RKO (cell line): ENCODE measurements at places on chromosomes 2 and 18.

DNA sequence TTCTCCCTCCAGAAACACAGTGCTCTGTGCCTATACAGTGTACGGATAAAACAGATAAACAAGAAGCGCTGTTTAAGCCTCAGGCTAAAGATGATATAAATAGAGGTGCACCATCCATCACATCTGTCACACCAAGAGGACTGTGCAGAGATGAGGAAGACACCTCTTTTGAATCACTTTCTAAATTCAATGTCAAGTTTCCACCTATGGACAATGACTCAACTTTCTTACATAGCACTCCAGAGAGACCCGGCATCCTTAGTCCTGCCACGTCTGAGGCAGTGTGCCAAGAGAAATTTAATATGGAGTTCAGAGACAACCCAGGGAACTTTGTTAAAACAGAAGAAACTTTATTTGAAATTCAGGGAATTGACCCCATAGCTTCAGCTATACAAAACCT, 70.7 kb downstream of the TANK start:
- DNase-seq, result no peak

DNA sequence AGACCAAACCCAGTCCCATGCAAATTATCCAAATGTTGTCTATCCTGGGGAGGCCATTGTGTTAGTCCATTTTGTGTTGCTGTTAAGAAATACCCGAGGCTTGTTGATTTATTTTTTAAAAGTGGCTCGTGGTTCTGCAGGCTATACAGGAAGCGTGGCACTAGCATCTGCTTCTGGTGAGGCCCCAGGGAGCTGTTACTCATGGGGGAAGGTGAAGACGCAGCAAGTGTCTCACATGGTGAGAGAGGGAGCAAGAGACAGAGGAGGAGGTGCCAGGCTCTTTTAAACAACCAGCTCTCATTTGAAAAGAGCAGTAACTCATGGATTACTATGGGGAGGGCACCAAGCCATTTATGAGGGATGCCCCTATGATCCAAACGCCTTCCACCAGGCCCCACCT, 80.3 kb upstream of the ARL4C start:
- no peak for DNase-seq

DNA sequence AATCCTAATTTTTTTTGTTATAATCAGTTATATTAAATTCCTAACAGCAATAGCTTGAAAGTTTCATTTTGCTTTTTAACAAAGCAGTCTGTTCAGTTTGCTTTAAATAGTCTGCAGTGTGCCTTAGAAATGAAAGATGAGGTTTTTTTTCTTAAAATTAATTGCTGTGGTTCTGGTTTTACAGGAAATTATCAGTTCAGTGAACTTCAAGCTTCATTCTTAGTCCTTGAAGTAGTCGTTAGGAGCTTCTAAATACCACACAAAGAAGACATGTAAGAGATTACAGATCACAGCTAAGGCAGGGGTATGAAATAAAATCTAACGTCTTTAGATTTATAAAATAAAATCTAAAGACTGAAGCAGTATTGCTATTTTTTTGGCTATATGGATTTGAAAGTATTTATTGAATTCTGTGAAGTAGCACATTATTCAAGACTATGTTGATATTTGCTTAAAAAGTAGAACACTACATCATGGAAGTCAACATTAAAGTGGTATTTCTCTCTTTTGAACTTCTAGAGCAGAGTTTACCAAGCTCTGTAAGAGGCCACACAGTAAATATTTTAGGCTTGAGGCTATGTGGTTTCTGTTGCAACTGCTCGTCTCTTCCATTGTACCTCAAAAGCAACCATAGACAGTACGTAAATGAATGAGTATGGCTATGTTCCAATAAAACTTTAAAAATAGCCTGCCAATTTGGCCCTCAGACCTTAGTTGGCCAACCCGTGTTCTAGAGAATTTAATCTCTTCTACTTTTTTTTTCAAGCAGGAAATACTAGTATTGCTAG, 81.5 kb upstream of the STON1 start:
- no peak for DNase-seq

DNA sequence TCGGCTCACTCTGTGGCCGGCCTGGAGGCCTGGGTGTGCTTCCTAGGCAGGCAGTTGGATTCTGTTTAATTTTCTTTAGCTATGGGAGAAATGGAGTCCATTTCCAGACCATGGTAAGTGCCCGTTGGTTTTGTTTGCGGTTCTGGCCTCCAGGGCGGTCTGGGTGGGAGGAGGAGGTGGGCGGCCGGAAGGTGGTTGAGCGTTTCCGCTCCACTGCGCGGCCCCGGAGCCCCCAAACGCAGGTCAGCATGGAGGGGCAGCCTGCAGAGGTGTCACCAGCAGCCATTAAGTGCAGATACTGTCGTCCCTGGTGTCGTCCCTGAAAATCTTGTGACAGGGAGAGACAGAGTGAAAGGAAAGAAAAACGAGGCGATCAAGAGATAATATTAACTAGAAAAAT, 303.9 kb downstream of the GBX2 start:
- no peak for DNase-seq

- peak; percentile 2 for DNase-seq
These were observed 17.6 kb downstream of the AFF3 start for GRCh38 chr2:100124761-100125160.

DNA sequence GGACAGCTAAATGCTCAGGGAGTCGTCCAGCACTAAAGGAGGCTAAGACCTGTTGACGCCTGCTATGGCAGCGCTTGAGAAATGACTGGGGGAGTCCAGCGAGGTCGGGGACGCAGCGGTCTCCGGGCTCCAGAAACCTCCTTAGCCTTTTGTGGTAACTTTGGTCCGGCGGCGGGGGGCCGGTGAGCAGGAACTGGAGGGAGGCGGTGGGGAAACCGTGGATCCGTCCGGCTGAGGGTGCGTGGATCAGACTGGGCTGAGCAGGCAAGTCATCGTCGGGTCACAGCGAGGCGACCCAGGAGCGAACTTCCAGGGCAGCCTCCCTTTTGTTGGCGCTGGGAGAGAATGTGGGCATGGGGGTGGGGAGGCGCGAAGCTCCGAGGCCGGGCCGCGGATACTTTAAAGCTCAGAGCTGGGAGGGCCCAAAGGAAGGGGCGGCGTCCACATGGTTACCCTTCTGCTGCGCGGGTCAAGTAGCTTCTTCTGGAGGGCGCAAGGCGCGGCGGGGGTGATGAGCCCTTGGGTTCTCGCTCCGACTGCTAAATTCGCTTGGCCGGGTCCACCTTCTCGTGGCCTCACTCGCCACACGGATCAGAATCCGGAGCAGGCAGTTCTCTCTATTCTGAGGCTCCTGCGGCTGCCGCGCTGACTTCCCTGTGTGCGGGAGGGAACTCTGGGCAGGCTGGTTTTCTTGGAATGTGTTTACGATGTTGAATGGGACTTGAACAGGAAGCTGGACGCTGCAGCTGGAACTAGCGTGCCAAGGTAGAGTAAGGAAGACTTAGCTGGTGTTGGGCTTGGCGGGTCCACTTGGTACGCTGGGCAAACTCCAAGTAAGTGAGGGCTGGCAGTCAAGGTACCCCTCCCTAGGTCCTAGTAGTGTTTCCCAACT, 920 bp downstream of the GULP1 start:
- DNase-seq, result peak; percentile 91

DNA sequence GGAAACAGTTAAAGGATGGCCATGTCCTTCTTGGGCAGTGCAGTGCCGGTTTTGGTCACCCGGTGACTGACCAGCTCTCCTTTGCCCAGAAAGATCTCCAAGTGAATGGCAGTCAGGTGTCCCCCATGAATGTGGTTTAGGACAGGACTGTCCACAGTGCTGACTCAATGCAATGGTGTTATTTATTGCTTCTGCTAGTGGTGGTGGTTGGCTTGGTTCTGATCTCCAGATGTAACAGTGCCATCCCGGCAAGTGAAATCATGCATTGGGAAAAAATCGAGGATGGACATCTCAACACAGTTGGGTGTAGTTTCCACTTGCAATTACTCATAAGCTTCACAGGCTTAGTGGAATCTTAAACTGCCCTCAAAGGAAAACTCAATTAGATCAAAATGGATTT, 81.9 kb downstream of the TGOLN2 start:
- no peak for DNase-seq

GRCh38 chr2:215293879-215294278, 18.0 kb upstream of the ATIC start:
- DNase-seq, result no peak

GRCh38 chr2:148259674-148260073, 238.8 kb downstream of the MBD5 start:
- peak; percentile 23 for DNase-seq

GRCh38 chr18:71583252-71583651, 960.9 kb downstream of the CBLN2 start:
- DNase-seq, result no peak

- DNase-seq, result no peak
These were observed 255.7 kb downstream of the DSEL start for GRCh38 chr18:67260841-67261240.

- no peak for DNase-seq
These were observed 173.3 kb upstream of the SPRED2 start for GRCh38 chr2:65605743-65606058.

GRCh38 chr2:12510070-12510469, 206.7 kb upstream of the TRIB2 start:
- no peak for DNase-seq

DNA sequence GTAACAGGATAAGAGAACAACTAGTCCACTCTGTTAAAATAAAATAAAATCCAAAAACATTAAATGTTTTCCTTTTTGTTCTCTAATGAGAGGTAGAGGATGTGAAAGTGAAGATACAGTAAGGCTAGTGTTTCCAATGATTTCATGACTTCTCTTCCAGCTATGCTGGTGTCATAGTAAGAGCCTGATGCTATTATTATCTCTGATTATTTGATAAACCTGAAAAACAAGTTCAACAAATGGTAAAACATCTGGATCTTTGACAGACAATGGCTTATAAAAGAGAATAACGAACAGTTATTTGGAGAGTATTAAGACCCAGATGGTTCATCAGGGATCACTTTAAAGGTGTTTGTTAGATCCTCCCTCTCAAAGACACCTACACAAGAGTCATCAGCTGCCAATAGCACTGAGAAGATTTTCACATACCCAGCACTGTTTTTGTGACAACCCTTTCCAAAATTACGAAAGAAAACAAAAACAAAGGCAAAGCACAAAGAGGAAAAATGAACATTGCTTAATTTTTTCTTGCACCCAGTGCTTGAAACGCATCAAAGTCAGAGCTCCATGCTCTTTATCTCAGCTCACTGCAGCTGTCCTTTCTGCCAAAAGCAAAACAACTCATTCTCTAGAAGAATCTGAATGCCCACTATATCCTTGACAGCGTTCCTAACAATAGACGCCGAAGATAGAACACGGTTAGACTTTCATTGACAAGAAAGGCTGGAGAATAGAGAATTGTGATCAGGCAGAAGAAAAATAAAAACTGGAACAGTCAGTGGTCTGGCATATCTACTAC, 168.6 kb downstream of the SLC8A1 start:
- DNase-seq, result no peak

GRCh38 chr2:148524519-148524919, 120.0 kb upstream of the EPC2 start:
- DNase-seq, result no peak

GRCh38 chr2:230090967-230091366, 22.2 kb upstream of the SLC16A14 start:
- no peak for DNase-seq

DNA sequence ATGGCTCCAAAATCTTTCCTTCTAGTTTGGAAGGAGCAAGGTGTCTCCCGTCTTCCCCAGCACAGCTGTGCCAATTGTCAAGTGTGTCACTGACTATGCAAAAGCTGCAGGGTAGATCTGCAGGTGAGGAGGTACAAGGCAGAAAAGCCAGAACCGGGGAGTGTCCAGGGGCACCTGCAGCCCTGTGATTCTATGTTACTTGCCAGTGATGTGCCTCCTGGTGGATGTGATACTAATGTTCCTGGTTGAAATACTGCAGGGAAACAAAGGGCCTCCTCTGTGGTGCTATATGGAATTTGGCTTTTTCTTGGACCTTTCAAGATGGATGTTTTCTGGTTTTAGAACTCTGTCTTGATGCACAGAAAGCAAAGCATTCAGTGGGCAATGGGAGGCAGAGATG, 80.3 kb downstream of the ST6GAL2 start:
- no peak for DNase-seq

- DNase-seq, result peak; percentile 42
These were observed 105.7 kb upstream of the GAREM1 start for GRCh38 chr18:32576296-32576916.

- DNase-seq, result no peak
These were observed 236.8 kb upstream of the TNP1 start for GRCh38 chr2:217096474-217097225.

DNA sequence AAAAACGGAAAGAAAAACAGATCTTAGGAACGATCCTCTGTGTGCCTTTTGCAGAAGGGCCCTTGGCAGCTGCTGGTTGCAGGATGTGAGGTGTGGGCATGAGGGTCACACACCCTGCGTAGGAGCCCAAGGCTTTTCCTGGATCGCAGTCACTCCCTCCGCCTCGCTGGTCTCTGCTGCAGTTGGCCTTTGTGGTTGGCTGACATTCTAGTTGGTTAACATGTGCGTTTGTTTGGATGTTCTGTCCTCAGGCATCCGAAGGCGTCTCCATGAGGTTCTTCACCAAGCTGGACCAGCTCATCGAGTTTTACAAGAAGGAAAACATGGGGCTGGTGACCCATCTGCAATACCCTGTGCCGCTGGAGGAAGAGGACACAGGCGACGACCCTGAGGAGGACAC, 61.7 kb downstream of the INPP5D start:
- no peak for DNase-seq

DNA sequence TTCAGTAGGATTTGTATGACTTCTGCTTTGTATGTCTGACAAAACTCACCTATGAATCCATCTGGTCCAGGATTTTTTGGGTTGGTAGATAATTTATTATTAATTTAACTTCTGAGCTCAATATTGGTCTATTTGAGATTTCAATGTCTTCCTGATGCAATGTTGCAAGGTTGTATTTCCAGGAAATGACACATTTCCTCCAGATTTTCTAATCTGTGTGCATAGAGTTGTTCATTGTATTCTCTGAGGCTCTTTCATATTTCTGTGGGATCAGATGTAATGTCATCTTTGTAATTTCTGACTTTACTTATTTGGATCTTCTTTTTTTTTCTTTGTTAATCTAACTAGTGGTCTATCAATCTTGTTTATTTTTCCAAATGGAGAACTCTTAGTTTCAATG, 584.7 kb upstream of the SETBP1 start:
- peak; percentile 1 for DNase-seq

DNA sequence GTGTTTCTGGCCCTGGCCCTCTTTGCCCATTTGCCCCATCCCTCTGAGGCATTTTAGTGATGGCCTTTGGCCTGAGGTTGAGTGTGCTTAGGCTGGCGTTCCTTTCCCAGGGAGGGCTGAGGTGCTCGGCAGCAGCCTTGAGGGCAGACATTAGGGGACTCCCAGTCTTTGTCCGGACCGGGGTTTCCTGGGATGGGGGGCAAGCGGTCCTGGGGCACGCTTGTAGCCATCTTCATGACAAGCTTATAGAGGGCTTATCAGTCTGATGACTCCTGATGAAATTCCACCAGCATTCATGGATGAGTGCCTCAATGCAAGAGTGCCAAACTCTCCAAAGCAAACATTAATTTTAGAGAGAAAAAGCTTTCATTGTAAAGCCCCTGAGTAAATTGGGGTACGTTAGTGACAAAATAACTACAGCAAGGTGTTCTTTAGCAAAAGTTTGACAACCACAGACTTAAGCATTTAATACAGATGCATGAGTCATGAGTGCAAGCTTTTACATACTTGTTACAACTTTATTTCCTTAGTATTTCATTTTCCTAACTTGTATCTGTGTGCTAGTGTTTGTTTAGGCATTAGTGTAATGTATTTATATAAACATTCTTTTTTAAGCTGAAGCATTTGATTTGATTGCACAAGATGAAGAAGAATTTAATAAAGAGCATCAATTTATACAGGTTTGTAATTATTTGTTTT, 45.6 kb downstream of the CEP192 start:
- DNase-seq, result no peak

GRCh38 chr2:50431958-50432650, 599.8 kb downstream of the NRXN1 start:
- DNase-seq, result no peak

GRCh38 chr2:105490204-105490603, 91.4 kb upstream of the FHL2 start:
- no peak for DNase-seq
